ENCODE measurements at places on chromosomes 12 and 14.

DNA sequence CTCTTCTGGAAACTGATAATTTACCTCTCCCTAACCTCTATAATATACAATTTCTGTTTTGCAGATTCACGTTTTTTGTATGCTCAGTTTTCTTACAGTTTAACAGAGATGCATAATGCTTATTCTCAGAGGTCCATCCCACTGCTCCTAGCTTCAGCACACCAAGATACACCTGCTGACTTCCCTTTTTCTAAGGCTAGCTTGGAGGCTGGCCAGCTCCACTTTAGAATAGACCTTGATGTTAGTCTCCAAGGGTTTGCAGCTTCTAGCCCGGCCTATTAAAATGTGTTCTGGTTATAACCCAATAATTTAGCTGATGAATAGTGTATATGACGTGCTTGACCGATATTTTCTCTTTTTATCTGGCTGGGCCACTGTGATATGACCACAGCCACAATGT, 261.2 kb downstream of the EGLN3 start:
- no peak for DNase-seq

DNA sequence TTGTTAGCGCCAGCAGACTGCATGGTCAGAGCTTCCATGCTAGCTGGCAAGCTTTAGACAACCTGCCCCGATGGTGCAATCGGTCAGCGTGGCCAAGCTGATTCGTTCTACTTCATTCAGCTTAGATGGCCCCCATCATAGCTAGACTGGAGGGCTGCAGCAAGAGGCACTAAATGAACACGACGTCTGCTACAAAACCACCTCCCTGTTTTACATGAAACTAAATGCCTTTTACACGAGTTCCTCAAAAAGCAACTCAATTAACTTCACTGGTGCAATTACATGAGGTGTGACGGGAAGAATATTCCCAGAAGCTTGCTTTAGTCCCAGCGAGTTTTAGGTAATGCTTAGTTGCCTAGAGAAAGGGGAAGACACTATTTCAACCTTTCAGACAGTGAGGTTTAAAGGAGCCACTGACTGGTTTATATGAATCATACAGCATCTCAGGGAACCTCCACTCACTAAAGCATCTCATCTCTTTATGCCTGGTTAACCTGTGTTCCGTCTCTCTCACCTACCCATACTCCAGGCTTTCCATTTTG, 8.4 kb downstream of the NIN start:
- no peak for DNase-seq

DNA sequence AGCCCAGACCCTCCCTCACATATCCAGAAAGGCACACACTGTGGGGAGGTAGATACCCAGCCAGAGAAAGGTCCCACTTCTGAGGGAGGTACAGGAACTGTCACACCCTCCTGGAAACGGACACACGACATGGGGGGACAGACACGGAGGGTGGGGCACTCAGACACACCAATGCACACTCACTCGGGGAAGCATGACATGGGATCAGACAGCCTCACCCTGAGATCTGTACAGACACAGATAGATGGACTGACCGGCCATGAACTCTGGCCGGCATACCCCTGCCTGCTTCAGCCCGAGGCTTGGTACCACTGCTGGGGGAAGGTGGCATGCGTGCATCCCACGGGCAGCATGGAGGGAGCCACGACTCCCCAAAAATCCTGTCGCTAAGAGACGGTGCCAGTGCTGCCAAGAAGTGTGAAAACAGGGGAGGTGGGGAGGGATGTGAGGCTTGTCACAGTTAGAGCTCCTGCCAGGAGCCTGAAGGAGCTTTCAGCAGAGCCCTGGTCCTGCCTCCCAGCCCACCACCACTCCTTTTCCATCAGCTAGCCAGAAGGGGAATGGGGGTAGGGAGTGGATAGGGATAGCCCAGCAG, 571 bp downstream of the CPNE6 start:
- DNase-seq = no peak

DNA sequence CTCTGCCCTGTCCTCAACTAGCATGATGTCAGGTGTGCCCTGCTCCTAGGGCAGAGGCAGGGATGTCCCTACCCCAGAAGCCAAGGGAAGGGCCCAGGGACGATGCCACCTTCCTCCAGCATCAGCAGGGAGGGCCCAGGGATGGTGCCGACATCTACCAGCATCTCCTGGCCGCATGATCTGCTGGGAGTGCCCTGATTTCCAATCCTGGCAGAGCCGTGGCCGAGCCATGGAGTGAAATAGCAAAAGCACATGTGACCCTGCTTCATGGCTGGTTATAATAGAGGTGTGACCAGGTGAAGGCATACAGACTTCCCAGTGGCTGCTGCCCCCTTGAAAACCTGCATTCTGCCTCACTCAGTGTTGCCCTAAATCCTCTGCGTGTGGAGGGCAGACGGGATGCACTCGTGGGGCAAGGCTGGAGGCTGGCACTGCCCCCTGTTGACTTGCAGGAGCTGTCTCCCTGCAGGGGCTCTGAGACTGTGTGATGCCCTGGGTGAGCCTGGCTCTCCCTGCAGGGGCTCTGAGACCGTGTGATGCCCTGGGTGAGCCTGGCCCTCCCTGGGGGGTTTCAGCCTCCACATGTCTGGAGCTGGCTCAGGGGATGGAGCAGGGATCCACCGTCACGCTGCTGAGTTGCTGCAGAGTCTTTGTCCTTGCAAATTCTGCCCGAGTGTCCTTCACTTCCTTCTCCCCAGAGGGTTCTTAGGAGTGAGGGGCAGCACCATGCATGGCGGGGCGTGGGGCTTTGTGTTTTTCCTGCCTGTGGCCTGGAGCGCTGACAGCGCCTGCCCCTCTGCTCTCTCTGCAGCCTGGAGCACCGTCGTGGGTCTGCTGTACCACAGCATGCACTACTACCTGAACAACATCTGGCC, 51.7 kb downstream of the ADGRD1 start:
- no peak for DNase-seq

DNA sequence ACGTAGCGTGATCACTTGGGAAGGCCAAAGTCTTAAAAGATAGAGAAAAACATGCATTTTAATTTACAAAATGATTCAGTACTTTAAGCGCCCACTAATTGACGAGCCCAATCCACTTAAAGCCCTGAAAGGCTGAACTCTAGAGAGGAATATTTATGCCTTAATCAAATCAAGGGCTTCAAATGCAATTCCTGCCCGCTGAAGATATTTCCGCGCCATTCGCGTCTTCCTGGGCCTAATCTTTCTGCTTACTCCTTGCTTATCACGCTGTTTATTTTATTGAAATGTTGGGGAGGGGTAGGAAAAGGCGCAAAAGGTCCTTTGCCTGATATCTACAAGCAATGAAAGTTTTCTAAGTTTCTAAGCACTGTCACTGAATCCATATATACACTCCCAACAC, 4.0 kb downstream of the TBX3 start:
- no peak for DNase-seq
